ENCODE measurements at places on chromosomes 13 and 19.

- DNase-seq = no peak
Measured at GRCh38 chr19:4368128-4368820, 24.9 kb downstream of the MPND start.

- no peak for DNase-seq
Measured at GRCh38 chr13:59261928-59262488, 901.7 kb downstream of the DIAPH3 start.

DNA sequence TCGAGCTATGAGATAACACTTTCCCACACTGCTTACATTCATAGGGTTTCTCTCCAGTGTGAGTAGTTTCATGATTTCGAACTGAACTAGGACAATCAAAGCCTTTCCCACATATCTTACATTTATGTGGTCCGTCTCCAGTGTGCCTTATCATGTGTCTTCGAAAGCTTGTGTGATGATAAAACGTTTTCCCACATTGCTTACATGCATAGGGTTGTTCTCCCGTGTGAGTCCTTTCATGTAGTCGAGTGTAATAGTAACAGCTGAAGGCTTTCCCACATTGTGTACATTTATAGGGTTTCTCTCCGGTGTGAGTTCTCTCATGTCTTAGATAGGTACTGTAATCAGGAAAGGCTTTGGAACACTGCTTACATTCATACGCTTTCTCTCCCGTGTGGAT, 16.3 kb downstream of the ZNF823 start:
- DNase-seq = no peak

- DNase-seq = no peak
Measured at GRCh38 chr19:51572410-51572809, 1.3 kb downstream of the ZNF175 start.

DNA sequence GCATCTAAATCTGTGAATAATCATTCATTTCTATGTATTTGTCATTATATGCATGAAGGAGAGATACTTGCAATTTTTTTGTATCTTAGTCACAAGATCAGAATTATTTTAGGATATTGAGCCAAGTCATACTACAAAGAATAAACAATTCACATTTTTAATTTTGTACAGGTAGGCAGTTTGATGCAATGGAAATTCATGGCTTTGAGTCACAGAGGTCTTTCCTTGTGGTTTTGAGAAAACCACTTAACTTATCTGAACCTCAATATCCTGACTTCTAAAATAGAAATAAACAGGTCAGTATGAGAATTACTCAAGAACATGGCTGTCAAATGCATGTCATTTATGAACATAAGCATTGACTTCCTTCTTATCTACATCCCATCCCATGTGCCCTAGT, 221.4 kb upstream of the SLC10A2 start:
- no peak for DNase-seq

GRCh38 chr13:37274569-37275497, 169.4 kb upstream of the CSNK1A1L start:
- no peak for DNase-seq

GRCh38 chr19:46383846-46384245, 29.5 kb downstream of the CCDC8 start:
- DNase-seq = no peak

DNA sequence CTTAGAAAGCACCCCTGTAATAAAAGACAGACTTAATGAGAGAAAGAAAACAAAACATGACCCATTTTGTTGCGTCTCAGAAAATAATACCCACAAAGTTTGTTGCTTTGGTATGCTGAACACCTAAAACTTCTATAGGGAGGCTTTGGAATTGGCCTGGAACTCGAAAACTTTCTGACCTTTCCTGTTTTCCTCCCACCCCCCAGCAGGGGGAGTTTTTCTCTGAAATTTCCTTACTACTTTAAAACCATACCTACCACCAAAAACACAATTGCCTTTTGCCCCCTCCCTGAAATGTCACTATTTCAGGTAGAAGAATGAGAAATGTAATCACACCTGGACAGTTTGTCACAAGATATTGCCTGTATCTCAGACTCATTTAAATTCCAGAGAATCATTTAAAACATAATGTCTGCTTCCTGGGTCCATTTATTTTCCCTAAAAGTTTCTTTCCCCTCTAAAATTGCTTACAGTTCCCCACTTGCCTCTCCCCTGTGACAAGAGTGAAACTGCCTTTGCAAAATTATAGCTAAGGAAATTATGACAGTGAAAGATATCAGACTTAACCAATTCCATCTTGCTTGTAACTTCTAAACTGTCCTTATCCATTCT, 2700.2 kb downstream of the PCDH9 start:
- DNase-seq = no peak

DNA sequence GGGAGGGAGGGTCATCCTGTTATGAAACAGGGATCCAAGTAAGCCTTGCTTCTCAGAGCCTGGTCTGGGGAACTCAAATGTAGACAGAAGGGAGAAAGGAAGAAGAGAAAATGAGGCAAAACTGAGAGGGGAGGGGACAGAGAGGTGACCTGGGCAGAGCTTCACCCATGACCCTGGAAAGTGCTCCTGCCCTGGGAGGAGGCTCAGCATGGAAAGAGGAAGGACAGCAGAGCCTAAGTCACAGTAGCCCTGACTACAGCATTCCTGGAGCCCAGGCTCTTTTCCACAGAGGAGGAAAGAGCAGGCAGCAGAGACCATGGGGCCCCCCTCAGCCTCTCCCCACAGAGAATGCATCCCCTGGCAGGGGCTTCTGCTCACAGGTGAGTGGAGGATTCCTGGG, at the start of gene CEACAM3:
Gene CEACAM3, plus strand, starts transcription at position 226 of the 400 bp plus-strand sequence. Its CDS starts 91 bp downstream, at position 317.
- no peak for DNase-seq

DNA sequence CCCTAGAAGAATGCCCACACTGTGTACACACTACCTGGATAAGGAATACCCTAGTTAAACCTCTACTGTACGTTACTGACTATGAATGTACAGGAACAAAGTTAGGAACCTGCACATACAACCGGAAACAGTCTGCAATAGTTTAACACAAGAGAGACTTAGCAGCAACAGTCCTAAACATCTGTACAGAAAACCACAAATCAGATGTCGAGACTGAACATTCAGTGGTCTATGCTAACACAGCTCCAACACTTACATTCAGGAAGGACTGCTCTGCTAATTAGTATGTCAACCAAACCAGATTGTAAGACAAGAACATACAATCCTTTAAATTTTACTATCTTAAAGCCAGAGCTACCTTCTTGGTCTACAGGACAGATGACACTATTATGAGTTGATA, 104.9 kb downstream of the ZNF429 start:
- DNase-seq = no peak

DNA sequence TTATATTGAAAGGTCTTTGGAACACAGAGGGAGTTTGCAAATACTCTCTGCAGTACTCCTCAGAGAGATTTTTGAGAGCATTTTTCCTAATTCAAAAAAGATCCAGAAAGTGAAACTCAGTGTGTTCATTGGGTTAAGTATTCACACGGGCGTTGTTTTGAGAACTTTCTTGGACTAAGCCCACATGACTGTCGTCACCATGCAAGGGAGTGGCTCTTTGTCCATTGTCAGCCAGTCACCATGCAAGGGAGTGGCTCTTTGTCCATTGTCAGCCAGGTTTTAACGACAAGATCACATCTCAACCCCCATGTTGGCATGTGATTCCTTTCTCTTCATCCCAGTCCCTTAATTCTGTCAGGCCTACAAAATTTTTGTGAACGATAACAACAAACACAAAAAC, 81.2 kb upstream of the STK24 start:
- DNase-seq = no peak

- DNase-seq = no peak
Measured at GRCh38 chr13:33445476-33445875, 159.9 kb upstream of the STARD13 start.

- DNase-seq = no peak
Measured at GRCh38 chr19:51466723-51467122, 8.5 kb upstream of the SIGLEC8 start.

- DNase-seq = no peak
Measured at GRCh38 chr19:2883686-2884439, 16.7 kb downstream of the ZNF556 start.

GRCh38 chr13:67235265-67235664, 5.1 kb upstream of the PCDH9 start:
- DNase-seq = no peak

GRCh38 chr19:10836479-10837330, 693 bp upstream of the TMED1 start:
- DNase-seq = no peak

GRCh38 chr13:51797664-51798488, 6.1 kb downstream of the DHRS12 start:
- DNase-seq = no peak

DNA sequence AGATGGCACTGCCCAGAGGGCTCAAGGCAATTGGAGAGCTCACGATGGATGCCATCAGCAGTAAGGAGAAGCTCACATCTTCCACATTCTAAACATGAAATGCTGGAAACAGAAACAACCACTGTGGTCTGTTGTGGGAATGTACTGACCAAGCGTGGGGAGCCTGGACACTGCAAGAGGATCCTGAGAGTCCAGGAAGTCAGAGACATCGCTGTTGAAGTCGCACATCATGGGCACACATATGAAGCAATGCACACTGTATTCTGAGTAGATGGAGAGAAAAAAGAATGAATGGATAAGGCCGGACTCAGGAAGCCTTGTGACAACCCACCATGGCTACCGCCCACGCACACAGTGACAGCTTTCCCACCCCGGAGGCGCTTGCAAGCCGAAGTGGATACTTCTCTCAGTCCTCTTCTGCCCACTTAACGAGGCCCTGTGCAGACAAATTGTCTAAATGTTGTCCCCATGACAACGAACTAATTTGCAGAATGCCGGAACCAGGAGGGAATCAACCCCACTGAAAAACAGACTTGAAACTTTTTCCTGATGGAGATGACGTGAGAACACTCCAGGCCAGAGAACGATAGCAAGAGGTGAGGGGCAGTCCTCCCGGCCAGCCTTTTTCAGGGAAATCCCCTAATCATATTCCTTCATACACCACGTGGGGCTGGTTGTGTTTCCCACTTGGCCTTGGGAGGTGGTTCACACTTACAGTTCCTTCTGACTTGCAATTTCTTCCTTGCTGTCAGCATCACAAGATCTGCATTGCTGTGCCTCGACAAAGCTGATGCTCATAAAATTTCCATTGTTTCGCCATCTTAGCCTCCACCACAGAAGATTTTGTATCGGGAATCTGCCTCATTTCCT, 109.6 kb upstream of the SERP2 start:
- no peak for DNase-seq

GRCh38 chr19:14770136-14770535, 8.2 kb downstream of the ADGRE2 start:
- DNase-seq = no peak

DNA sequence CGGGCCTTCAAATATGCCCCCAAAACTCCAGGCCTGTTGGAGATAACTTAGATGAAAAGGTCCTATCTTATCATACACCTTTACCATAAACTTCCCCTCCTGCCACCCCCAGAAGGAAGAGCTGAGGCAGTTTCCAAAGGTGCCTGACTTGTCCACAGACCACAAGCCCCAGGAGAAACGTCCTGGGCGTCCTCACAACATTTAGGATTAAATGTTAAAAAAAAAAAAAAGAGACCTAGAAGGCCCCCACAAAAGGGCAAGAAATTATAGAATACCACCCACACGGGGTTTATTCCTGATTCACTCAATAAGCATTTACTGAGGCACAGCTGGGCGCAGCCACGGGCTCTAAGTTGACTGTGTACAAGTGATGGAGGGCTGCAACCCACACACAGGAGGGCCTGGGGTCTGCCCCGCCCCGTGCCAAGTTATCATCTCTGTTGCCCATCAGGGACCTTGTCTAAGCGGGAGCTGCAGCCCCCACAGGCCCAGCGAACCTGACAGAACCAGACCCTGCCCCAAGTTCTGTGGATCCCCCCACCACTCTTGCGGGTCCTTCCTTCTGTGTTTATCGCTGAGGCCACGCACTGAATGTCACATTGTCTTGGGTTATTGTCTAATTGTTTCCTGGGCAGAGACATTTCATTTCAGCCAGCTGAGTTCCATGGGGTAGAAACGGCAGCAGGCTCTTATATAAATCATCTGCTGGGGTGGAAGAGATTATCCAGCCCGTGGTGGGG, 83.0 kb upstream of the TM9SF2 start:
- no peak for DNase-seq

DNA sequence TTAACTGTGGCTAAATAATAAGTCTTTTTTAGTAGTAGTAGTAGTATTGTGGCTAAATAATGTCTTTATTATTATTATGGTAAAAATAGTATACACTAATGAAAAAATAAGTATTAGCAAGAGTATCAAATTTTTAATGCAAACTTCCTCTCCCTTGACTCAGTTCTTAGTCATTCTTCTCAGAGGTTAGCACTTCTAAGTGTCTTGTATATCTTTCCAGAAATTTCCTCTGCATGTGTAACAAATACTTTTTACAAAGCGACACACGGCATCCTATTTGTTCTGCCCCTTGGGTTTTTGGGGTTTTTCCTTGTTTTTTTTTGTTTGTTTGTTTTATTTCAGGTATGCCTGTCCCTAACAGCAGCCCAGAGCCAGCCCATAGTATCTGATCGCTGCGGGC, 20.9 kb downstream of the SIN3B start:
- DNase-seq = no peak

- no peak for DNase-seq
Measured at GRCh38 chr13:20294497-20294896, 62.4 kb upstream of the GJB6 start.

- DNase-seq = no peak
Measured at GRCh38 chr13:53238261-53238660, 209.6 kb downstream of the OLFM4 start.

DNA sequence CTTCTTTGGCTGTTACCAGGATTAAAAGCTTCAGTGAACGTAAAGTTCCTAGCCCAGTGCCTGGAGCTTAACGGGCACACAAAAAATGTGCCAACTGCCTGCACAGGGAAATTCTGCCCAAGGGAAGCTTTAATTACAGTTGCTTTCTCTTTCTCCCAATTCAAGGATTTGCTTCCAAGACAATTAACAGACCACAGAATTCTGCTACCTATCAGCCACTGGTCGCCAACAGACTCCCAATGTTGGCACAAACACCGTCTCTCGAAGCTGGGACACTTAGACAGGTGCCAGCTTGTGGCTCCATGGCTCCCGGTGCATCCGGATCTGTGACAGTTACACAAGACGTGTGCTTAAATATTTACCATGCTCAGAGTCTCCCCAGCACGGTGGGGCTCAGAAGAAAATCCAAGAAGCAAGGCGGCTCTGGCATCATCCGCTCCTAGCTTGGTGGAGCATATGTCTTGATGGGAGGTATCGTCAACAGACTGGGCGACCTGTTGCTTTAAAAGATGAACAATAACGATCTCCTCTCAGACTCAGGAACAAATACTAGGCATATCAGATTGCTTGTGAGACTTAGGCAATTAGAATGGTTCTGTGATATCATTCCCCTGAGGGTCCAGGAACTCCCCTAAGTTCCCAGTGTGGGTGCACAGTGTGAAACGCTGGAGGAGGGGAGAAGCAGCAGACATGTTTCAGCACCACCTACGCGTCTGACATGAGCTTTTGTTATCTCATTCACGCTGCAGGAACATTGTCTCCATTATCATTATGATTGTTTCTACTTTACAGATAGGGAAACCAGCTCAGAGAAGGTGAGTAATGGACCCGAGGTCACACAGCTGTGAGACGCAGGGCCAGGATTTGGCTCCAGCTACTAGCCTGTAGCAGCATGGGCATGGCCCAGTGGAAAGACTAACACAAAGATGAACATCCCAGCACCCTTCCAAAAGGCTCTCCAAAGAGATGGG, 61.6 kb downstream of the ALOX5AP start:
- DNase-seq = no peak

GRCh38 chr19:2952953-2953481, 8.2 kb upstream of the ZNF77 start:
- DNase-seq = no peak

- no peak for DNase-seq
Measured at GRCh38 chr13:34411894-34412293, 530.2 kb upstream of the NBEA start.
